ENCODE measurements at places on chromosomes 12 and 14.

DNA sequence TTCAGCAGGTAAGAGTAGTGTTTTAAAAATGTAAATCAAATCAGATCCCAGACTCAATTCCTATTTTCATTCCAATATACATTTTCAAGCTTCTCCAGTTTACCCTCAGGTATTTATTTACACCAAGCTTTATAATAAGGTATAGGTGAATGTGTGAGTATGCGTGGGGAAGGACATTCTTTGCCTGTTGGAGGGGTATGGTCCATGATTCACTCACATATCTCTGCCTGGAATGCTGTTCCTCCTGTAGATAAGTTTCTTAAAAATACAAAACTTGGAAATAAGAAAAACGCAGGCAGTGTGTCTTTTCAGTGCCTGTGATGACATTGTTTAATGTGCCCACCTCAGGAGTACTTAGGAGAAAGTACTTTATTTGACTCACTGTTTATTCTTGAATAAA, 118.6 kb downstream of the CCDC91 start:
- DNase-seq = no peak

DNA sequence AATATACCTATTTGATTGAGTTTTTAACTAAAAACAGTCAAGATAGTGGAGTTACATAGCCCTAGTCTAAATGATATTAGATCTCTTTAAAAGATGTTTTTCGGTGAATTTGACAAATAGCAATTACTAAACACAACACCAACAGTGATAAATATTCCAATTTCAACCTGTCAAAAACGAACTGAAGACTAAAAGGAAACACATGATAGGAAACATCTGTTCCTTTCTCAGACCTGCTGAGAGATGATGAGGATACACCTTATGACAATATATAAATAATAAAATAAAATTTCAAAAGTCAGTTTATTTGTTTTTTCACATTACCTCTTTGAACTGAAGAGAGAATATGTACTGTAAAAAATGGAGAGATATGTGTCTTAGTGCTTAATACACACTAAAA, 232.7 kb downstream of the RASSF9 start:
- no peak for DNase-seq

DNA sequence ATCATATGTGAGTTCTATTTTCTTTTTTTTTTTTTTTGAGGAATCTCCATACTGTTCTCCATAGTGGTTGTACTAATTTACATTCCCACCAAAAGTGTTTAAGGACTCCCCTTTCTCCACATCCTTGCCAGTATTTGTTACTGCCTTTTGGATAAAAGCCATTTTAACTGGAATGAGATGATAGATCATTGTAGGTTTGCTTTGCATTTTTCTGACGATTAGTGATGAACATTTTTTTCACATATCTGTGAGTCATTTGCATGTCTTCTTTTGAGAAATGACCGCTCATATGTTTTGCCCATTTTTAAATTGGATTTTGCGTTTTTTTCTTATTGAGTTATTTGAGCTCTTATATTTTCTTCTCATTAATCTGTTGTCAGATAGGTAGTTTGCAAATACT, 394.8 kb downstream of the LRFN5 start:
- DNase-seq = no peak

DNA sequence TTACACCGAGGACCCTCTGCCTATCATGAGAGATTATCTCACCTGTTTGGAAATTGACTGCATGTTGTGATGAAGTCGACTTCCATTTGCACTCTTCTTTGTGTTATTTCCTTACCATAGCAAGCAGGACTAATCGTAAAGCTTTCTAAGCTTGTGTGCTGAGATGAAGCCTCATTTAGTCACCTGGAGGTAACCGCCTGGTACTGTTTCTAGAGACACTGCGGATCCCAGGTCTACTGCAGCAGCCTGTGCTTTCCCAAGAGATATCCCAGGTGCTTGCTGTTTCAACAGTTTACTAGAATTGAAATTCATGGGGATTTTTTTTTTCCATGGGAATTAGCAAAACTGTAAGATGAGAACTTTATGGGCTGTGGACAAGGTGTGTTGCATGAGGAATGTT, 131.8 kb downstream of the PTPRR start:
- no peak for DNase-seq

DNA sequence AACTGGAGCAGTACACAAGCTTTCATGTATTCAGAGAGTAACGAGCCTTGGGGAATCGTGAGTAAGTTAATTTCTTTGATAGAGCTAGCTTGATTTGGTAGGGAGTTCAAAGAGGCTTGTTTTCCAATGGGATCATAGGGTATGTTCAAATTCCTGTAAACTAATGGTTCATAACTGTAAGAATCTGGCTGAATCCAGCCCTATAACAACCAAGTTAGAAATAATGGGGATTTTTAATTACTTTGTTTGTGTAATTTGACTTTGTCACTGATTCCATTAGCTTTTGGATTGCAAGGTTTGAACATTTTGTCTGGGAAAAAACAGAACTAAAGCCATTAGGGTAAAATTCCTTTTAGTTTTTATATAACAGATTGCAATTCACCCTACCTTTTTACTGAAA, 94.0 kb downstream of the WNK1 start:
- no peak for DNase-seq

- no peak for DNase-seq
These were observed 5.7 kb downstream of the GNG2 start for GRCh38 chr14:51865953-51866747.

DNA sequence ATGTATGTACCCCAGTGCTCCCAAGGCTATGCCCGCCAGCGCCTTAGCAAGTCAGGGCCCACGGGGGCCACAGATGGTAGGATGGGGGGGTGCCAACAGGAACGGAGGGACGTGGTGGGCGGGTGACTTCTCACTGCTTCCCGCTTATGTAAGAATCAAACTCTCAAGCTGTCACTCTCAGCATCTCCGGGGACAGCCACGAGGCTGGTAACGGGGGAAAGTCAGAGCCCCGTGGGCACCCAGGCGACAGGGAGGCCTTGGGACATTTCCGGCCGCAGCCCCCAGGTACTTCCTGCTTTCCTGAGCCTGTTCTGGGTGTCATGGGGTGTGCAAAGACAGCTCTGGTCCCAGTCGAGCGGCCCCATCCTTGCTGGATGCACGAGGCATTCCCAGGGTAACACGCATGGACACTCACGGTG, 59.3 kb downstream of the TESC start:
- no peak for DNase-seq

- DNase-seq = no peak
These were observed 30.9 kb downstream of the GPR137C start for GRCh38 chr14:52583544-52583943.

DNA sequence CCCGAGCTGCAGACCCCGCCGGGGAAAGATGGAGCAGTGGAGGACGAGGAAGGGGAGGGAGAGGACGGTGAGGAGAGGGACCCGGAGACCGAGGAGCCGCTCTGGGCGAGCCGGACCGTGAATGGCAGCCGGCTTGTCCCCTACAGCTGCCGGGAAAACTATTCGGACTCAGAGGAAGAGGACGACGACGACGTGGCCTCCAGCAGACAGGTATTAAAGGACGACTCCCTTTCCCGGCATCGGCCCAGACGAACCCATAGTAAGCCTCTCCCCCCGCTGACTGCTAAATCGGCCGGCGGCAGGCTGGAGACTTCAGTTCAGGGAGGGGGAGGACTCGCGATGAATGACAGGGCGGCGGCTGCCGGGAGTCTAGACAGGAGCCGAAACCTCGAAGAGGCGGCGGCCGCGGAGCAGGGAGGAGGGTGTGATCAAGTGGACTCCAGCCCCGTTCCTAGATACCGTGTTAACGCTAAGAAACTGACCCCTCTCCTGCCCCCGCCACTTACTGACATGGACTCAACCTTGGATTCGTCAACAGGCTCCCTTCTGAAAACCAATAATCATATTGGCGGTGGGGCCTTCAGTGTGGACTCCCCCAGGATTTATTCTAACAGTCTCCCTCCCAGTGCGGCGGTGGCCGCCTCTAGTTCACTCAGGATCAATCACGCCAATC, 962 bp downstream of the LEMD3 start:
- DNase-seq = peak; percentile 69

DNA sequence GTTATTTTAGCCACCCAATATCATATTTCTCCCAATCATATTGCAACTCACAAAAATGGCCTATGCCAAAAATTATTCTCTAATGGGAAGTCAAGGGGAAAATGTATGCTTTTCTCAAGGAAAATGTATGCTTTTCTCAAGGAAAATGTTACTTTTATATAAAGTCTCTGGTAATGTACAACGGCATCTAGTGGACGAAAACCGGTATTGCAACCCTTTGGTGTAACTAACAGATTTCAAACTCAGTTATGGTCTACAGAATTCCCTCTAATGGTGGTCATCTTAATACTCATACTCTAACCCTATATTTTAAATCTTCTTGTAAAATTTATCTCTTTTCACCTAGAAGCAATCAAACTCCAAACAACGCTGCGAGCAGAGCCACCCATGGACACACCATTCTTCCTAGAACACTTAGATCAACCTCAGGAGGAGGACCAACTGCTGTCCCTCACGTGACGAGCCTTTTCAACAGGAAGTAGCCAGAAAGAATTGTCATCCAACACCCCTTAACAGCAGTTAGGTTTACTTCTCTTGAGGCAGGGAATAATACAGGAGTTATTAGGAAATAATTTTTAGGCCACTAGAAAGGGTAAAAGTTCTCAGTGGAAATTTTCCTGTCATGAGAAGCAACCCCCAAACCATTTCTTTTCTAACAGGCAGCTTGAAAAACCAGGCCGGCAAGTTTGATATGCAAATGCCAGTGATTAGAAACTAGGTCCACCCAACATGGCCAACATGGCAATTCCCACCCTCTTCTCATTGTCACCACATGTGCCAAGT, 20.1 kb downstream of the APOBEC1 start:
- DNase-seq = no peak

DNA sequence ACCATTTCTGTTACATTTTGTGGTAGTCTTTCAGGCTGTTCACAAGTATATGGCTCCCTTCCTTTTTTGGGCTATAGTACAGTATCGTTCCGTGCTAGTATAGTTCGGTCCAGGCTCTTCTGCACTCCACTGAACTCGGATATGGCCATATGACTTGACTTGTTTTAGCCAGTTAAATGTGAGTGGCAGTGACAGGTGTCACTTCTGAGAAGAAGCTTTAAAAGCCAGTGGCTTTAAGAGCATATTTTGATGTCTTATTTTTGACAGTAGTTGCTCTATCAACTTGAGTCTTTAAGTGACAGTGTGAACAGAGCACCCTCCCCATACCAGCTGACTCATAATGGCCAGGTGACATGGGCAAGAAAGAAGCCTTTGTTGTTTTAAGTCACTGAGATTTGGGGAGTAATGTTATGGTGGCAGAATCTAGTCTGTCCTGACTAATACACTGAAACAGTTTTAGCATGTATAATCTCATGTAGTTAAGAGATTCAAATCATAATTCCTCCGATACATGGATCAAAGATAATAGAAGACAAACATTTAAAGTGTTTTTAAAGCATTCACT, 64.6 kb downstream of the ANO4 start:
- no peak for DNase-seq

DNA sequence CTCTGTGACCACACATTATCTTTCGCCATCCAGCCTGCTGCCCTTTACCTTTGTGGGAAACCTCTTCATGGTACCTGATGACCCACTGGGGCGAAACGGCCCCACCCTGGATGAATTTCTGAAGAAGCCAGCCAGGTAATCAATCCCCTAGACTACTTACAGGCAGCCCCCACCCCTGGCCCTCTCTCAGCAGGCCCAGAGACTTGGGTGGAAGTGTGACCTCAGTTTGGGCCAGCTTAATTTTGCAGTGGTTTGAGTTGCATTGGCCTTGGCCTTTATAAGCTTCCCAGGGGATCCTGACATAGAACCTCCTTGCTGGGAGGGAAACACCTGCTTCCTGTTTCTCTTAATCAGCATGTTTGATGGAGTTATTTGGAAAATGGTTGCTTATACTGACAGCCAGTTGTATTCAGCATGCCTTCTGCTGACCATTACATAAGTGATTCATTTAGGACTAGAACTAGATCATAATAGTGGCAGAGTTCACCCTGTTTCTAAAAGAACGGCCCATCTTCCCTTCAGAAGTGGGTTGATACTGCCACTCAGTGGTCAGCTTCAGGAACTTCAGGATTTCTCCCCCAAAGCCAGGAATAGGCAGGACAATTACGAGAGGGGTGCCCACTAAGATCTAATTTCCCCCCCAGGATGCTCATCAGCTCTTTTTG, 6.1 kb downstream of the SDR39U1 start:
- DNase-seq = peak; percentile 46

GRCh38 chr12:64876388-64877071, 52.1 kb downstream of the TBC1D30 start:
- DNase-seq = no peak

- no peak for DNase-seq
These were observed 23.0 kb upstream of the TC2N start for GRCh38 chr14:91890291-91890749.

DNA sequence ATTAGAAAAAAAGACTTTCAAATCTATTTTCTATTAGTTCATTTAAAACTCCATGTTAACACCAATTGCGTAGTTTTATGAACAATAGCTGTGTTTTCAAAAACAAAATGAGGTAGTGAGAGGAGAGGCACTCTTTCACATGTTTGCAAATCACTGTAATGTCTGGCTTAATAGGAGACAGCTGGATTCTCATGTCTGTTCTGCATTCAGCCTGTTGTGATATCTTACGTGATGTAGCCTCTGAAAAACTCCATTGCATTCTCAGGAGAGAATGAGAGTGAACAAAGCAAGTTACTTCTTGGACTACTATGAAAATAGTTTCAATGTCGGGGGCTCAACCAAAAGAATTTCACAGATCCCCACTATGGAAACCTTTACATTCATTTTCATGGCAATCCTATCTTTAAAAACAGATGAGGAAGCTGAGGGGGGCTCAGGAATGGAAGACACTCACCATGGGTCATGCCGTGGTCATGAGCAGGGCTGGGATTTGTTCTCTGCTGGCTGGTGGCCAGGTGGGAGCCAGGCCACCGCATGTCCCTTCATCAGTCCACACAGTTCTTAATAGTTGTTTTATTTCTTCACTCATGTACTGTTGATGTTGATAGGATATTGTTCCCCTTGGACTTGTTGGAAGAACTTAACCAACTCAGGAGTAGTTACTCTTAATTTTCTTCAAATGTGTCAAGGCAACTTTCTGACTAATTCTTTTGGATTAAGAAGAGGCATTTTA, 346.2 kb upstream of the FAR2 start:
- DNase-seq = no peak

DNA sequence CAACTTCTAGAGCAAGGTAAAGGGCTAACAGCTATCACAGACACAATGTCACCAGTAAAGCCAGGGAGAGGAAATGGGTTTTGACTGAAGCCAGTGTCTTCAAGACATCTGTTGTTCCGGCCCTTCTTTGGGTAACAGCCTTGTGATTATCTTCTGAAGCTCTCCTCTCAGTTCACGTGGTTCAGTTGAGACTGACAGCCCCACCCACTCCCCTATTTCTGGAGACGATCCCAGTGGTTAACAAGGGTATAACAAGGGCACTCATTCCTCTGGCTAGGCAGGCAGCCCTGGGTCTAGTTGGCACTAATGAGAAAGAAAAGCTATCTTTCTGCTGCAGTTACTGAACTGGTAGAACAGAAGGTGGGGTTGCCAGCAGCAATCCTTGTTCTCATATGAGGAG, 6.9 kb downstream of the GNPTAB start:
- peak; percentile 61 for DNase-seq

All from stimulated activated CD4-positive, alpha-beta T cell treated with anti-CD3 and anti-CD28 coated beads, Interleukin-12 subunit alpha, Interleukin-12 subunit beta, amount 100 ng/mL, for 48 hours (primary cell).